ENCODE measurements at places on chromosomes 7 and 10.

DNA sequence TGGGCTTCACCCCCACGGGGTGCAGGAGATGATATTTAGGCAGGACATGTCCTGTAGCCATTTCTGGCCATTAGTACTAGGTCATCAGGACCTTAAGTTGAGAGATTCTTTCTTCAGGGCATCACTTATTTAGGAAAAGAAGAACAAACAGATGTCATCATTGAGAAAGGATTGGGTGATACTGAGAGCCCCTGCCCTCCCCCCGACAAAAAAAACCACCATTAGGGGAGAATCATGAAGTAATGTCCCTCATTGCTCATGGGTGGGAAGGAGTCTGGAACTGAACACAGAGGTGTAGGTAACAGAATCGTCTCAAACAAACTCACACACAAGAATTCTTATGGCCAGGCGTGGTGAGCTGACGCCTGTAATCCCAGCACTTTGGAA is 6.4 kb upstream of the ORAI2 start:
- no peak for DNase-seq

- DNase-seq, result no peak
Measured at GRCh38 chr7:114851406-114852061, 70.4 kb upstream of the MDFIC start.

DNA sequence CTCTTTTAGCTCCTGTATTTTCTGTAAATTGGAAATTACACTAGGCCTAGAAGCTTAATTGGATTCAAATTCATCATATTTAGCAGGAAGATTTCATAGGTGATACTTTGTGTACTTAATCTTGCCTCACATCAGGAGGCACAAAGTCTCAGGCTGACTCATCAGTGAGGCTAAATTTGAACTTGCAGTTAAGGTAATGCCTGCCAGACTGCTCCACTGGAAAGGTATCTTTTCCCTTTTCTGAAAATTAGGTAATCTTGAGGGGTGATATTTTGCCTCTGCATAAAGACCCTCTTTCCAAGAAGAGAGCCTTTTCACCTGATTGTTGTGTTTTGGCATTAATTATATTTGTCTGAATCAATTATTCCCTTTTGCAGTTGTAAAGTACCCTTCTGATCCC is 14.6 kb downstream of the PPIA start:
- DNase-seq, result no peak

- no peak for DNase-seq
Measured at GRCh38 chr10:14389981-14390590, 59.4 kb upstream of the FRMD4A start.

GRCh38 chr7:134690016-134690415 is 43.4 kb downstream of the BPGM start:
- no peak for DNase-seq

GRCh38 chr7:10888861-10889260 is 84.8 kb upstream of the PHF14 start:
- DNase-seq, result no peak

DNA sequence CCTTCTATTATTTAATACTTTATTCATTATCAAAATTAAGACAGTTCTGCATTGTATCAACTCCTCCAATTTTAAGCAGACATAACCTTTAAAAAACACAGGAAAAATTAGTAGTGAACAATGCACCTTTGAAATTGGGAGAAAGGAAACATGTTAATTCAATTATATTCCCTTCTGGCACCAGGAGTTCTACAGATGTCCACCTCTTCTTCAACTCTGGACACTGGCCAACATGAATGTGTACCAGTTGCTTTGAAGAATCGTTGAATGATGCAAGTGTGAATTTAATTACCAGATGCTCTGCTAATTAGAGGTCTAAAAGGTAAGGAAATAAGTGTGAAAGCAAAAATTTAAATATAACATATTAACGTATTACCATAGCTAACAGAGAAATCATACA is 206.7 kb upstream of the IGFBP3 start:
- DNase-seq, result no peak

DNA sequence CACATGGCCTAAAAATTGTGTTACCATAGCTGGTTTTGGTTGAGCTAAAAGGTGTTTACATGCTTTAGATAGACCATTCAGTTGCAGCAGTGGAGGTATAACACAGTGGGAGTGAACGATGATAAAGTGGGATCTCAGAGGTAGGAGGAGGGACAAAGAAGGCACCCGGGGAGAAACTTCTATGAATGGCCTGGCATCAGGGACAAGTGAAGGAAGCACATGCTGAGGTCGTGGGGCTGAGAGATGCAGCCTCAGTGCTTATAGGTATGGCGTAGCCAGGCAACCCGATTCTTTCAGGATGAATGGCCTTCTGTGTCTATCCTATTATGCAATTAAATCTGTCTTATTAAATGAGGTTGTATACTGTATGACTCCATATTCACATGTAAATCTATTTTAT is 3.9 kb upstream of the CDK6 start:
- no peak for DNase-seq

DNA sequence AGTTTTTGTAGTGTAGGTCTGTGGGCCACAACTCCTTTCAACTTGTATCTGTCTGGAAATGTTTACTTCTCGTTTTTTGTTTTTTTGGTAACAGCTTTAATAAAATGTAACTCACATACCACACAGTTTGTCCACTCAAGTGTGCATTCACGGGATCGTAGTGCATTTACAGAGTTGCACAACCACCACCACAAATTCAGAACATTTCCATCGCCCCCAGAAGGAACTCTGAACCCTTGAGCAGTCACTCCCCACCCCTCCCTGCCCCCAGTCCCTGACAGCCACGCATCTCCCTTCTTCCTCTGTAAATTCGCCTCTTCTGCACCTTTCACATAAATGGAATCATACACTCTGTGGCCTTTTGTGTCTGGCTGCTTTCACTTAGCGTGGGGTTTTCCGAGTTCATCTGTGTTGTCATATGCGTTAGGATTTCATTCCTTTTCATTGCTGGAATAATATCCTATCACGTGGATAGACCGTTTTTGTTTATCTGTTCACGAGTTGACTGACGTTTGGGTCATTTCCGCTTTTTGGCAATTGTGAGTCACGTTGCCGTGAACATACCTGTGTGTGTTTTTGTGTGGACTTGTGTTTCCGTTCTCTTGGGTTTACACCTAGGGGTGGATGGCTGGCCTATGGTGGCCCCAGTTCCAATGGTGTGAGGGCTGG is 10.3 kb downstream of the JAKMIP3 start:
- DNase-seq, result no peak

- DNase-seq, result no peak
Measured at GRCh38 chr7:2307690-2308107, 6.5 kb downstream of the SNX8 start.

- no peak for DNase-seq
Measured at GRCh38 chr7:45328403-45328981, 170.9 kb downstream of the RAMP3 start.

- no peak for DNase-seq
Measured at GRCh38 chr10:77315496-77316129, 322.0 kb downstream of the KCNMA1 start.

GRCh38 chr10:104809288-104810090 is 168.4 kb downstream of the SORCS3 start:
- no peak for DNase-seq

GRCh38 chr10:104036069-104036384 is 49.7 kb downstream of the COL17A1 start:
- DNase-seq, result no peak

GRCh38 chr10:29041616-29042015 is 247.3 kb upstream of the LYZL1 start:
- no peak for DNase-seq

- DNase-seq, result no peak
Measured at GRCh38 chr10:78578929-78579328, 489.8 kb upstream of the ZMIZ1 start.

GRCh38 chr7:34070511-34071323 is 165.4 kb downstream of the BMPER start:
- no peak for DNase-seq

DNA sequence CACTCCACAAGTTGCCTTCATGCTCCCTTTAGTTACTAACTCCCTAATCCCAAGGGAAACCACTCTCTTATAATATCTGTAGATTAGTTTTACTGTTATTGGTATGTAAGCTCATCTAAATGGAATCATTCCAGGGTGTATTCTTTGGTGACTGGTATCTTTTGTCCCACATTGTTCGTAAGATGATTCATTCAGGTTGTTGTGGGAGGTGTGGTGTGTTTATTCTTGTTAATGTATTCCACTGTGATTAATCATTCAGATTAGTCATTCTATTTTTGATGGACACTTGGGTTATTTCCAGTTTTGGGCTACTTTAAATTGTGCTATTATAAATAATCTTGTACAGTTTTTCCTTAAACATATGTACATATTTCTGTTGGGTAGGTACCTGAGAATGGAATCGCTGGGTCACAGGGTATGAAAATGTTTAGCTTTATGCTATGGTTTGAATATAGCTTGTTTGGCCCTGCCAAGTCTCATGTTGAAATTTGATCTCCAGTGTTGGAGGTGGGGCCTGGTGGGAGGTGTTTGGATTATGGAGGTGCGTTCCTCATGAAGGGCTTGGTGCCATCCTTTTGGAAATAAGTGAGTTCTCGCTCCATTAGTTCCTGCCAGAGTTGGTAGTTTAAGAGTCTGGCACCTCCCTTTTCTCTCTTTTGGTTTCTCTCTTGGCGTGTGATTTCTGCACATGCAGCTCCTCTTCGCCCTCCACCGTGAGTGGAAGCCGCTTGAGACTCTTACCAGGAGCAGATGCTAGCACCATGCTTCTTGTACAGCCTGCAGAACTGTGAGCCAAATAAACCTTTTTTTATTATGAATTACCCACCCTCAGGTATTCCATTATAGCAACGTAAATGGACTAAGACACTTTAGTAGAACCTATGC is 13.8 kb downstream of the BTRC start:
- peak; percentile 75 for DNase-seq

GRCh38 chr10:86956195-86956847 is 1.1 kb downstream of the MMRN2 start:
- DNase-seq, result no peak

- no peak for DNase-seq
Measured at GRCh38 chr7:117785431-117785830, 87.8 kb downstream of the CTTNBP2 start.

- DNase-seq, result no peak
Measured at GRCh38 chr10:92411406-92411805, 120.4 kb downstream of the MARCHF5 start.

GRCh38 chr10:17066000-17066399 is 63.6 kb downstream of the CUBN start:
- DNase-seq, result no peak

DNA sequence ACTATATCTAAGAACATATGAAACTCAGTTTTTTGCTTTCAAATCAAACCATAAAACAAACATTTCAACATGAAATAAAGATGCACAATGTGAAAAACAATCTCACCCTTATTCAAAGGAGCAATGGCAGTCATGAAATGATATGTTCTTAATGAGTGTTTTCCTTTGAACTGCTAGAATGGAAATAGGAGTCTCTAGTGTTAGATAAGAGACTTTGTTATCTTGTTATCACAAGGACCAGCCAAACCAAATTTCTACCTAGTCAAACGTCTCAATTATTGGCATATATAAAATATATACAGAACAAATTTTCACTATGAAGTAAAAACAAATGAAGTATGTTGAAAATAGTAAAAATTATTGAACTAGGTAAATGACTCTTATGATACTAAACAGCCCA is 1.2 kb downstream of the VPS41 start:
- DNase-seq, result peak; percentile 63

GRCh38 chr7:112372101-112372500 is 78.2 kb upstream of the IFRD1 start:
- DNase-seq, result no peak

DNA sequence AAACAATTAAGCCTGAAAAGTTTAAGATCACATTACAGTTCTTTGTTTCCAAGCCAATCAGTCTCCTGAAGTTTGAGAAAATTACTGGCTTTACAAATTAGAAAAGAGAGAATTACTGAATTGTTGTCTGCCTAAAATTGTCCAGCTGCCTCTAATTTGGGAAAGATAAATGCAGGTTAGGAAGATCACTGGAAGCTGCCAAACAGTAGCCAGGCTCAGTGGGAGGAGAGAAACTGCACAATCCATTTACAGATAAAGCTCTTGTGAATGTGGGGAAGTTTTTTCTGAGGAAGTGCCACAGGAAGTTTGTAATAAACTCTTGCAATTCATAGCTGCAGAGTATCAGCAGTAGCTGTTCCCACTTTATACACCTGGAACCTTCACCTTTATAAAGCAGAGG is 100.7 kb downstream of the IQUB start:
- DNase-seq, result no peak

DNA sequence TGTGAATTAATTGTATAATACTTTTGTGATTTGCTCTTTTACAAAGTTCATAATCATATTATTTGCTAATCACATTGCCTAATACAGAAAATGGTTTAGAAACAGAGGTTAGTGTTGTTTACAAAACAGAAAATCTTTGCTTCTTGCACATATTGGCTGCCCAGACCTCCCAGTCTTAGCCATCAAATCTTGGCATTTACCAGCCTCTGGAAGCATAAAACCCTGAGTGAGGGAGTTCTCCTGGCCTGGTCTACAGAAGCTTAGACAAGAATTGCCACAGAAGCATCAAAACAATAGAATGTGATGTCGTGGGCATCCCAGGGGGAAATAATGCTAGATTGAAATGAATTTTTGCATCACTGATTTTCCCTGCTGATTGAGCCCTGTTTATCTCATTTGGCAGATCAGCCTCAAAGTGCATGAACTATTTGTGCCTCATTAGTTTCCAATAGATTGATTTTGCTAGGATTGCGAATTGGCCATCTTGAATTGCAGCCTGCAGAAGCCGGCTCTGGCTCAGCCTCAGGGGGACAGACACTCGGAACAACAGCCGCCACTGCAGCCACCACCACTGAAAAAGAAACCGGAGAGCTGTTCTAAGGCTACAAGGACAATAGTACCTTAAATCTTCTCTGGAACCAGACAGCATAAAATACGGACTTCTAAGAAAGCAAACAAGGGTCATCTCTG is 11.1 kb upstream of the SORBS1 start:
- no peak for DNase-seq

DNA sequence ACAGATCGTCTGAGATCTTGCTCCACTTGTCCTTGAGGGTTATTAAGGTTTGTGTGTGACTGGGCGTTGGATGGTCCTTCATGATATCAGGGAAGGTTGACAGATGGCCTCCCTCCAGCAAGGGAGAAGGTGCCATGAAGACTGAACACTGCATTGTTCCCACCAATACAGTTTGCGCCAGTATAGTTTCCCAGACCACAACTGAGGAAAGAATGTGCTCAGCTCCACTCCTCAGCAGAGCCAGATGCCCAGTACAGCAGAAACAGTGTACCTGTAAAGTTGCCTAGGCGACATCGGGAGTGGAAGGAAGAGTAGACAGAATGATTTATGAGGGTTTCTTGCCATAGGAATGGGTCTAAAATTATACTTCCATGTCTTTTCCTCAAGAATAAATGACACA is 137.5 kb downstream of the ST7 start:
- peak; percentile 64 for DNase-seq

DNA sequence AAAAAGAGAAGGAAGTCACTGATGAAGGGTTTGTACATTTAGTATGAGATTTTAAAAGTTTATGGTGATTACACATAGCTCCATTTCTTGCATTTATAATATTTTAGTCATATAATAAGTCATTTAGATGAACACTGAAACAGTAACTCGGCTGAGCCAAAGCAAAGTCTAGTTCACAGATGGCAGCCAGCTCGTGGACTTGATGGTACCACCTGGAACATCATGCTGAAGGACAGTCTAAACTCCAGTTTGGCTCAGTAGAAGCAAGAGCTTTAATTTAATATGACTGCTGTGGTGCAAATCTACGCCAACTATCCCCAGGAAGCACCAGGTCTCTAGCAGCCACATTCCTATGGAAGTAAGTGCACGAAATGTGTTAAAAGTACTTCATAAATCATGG is 16.4 kb downstream of the SRI start:
- DNase-seq, result no peak

GRCh38 chr10:63573068-63573697 is 52.0 kb downstream of the REEP3 start:
- DNase-seq, result peak; percentile 11

Measured in hematopoietic multipotent progenitor cell treated with erythropoietin and hydrocortisone succinate and interleukin-3 and kit ligand, for 8 days (in vitro differentiated cells).